A549 treated with RU486 at 1 μM for 4 hours (cell line): ENCODE measurements at places on chromosomes 5 and 9. TPM values are rescaled to one million over a fixed set of nuclear protein-coding genes. Genes with fewer than 3 reads are reported as not detected.

PCDHB5 gene
- total RNA-seq: 1.5 to 1.8 TPM (median 1.6 TPM) in 5 replicates

PPP1R26 gene
- total RNA-seq: 13.6 to 19.7 TPM (median 19.3 TPM) in 5 replicates

CD274 gene
- 1.3 to 3.2 TPM (median 2.0 TPM) in 5 replicates for total RNA-seq

PCDHGB1 gene
- 1.2 to 2.3 TPM (median 1.9 TPM) in 5 replicates for total RNA-seq

NEUROG1 gene
- total RNA-seq: not detected in 5 replicates

SH2D3C gene
- total RNA-seq: 0.06 to 0.11 TPM (median 0.07 TPM) in 3 of 5 replicates, not detected in the others

SHLD3 gene
- 1.5 to 3.6 TPM (median 2.2 TPM) in 5 replicates for total RNA-seq

EDIL3 gene
- total RNA-seq: 0.15 to 0.30 TPM (median 0.23 TPM) in 5 replicates

TRIM36 gene
- total RNA-seq: 1.5 to 2.7 TPM (median 2.2 TPM) in 5 replicates
